ENCODE measurements at places on chromosomes 5 and 9. TPM values are rescaled to one million over a fixed set of nuclear protein-coding genes. Genes with fewer than 3 reads are reported as not detected.

Gene ZNF658
- 8.6 TPM for total RNA-seq

Gene PLPPR1
- total RNA-seq, result not detected

Gene KCNMB1
- not detected for total RNA-seq

Gene DND1
- 3.7 TPM for total RNA-seq

Gene FBXL7
- total RNA-seq, result not detected

Gene EIF4E1B
- not detected for total RNA-seq

Gene MYOZ3
- total RNA-seq, result not detected

Gene GPX8
- total RNA-seq, result not detected

Gene NSG2
- total RNA-seq, result not detected

Gene C9
- total RNA-seq, result not detected

Gene TMEM215
- total RNA-seq, result not detected

Gene SCGB3A1
- 40.1 TPM for total RNA-seq

Gene SPINK4
- total RNA-seq, result not detected

Gene SUSD3
- 64.0 TPM for total RNA-seq

Gene BTNL8
- total RNA-seq, result not detected

Gene GRIN1
- not detected for total RNA-seq

Gene NRG2
- 0.26 TPM for total RNA-seq

Gene NAIP
- total RNA-seq, result 21.4 TPM

Data from naive thymus-derived CD8-positive, alpha-beta T cell (primary cell).